ENCODE measurements at places on chromosomes 3 and 15. TPM values are rescaled to one million over a fixed set of nuclear protein-coding genes. Genes with fewer than 3 reads are reported as not detected.

Gene ISL2
- not detected for total RNA-seq

Gene HIGD2B
- total RNA-seq = not detected

GRCh38 chr15:69562116-69562515 is 109.5 kb downstream of the RPLP1 start:
- no peak for DNase-seq

GRCh38 chr15:79032656-79033055 is 57.9 kb downstream of the RASGRF1 start:
- DNase-seq = no peak

DNA sequence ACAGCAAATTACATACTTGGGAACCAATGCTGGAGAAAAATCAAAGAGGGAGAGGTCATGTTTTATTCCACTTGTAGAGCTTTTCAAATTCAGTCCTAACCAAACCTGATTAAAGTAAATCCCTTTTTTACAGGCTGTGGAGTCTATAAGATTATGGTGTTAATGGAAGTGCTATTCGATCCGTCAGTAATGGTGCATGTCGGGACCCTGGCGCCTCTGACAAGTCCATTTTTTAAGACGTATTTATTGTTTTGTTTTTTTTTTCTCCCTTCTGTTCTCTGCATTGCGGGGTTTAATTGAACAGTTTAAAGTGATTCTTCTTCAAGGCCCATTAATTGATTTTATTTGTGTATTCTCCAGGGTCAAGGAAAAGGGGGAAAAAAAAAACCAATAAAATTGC is 725.9 kb downstream of the TUSC7 start:
- DNase-seq = no peak
